Gastrocnemius medialis (tissue), 4 donors: ENCODE measurements at places on chromosomes 16 and 17.

DNA sequence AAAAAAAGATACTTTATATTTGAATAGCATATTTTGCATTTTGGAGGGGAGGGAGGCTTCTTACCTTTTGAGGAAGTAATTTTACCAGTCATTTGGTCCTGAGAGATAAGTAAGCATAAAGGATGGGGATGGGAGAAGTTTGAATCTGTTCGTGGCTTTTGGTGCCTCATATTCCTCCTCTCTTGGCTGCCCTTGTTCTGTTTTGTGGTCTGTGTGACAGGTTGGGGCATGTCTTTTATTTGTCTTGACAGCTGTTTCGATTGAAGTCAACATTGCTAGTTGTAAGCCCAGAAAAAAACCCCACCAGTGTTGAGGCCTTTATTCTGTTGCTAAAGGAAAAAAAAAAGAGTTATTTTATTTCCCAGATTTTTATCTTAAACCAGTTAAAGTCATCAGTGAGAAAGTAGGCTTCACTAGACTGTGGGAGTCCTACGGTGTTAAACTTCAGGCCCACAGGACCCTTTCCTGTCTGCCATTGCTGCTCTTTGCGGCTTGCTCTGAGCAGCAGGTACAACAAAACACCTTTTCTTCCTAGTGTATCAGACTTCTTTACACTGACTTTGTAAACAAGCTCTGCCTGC, 11.4 kb downstream of the SLC7A6 start:
- DNase-seq = no peak

DNA sequence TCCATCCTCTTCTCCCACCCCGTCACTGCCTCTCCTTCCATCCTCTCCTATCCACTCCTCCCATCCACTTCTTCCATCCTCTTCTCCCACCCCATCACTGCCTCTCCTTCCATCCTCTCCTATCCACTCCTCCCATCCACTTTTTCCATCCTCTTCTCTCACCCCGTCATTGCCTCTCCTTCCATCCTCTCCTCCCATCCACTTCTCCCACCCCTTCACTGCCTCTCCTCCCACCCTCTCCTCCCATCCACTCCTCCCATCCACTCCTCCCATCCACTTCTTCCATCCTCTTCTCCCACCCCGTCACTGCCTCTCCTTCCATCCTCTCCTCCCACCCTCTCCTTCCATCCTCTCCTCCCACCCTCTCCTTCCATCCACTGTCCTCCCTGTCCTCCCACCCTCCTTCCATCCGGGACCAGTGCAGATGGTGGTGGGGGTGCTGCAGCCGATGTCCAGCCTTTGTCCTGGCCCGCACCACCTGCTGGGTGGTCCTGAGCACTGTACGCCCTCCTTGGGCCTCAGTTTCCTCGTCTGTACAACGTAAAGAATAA, 1.1 kb downstream of the WFIKKN1 start:
- no peak for DNase-seq

DNA sequence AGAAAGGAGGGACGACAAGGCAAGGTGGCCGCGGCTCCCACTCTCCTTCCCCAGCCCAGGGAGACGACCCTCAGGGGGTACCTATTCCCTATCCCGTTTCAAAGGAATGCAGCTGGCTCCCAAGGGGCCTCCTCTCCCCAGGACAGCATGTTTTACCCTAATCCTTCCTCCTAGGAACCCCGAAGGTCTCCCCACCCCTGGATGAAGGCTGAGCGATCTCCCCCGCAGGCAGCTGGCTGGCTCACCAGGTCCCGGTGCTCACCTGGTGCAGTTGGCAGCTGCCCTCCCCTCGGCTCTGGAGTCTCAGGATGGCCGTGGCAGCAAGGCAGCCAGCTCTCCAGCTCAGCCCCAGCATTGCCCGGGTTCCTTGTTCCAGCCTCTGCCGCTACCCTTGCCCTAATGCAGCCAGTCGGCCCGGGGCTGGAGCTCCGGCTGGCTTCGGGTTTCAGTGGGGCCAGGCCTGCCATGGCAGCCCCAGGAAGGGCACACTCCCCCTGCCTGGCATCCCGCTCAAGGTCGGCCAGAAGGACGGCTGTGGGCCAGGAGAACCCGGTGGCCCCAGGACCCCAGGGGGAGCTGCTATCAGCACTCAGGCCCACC, 4.6 kb downstream of the CLUH start:
- DNase-seq = no peak

DNA sequence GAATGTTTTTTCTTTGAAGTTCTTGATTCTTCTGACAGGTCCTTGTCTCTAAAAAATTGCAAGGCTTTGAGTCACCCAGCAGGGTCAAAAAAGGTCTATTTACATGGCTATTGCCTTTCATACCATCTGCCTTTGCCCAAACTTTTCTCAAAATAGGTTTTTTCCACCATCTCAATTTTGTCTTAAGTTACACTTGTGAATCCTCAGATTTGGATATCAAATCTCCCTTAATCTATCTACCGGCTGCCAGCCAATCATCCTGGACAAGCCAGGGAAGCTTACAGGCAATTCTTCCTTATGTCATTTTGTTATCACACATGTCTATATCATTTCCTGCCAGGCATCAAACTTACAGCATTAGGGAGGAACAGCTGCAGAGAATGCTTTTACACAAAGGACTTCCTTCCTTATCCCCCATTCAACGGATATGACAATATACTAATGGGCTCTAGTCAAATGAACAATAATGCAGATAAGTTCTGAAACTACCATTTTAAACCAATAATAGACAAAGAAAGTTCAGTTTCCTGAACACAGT, 104.1 kb upstream of the CORO6 start:
- no peak for DNase-seq

DNA sequence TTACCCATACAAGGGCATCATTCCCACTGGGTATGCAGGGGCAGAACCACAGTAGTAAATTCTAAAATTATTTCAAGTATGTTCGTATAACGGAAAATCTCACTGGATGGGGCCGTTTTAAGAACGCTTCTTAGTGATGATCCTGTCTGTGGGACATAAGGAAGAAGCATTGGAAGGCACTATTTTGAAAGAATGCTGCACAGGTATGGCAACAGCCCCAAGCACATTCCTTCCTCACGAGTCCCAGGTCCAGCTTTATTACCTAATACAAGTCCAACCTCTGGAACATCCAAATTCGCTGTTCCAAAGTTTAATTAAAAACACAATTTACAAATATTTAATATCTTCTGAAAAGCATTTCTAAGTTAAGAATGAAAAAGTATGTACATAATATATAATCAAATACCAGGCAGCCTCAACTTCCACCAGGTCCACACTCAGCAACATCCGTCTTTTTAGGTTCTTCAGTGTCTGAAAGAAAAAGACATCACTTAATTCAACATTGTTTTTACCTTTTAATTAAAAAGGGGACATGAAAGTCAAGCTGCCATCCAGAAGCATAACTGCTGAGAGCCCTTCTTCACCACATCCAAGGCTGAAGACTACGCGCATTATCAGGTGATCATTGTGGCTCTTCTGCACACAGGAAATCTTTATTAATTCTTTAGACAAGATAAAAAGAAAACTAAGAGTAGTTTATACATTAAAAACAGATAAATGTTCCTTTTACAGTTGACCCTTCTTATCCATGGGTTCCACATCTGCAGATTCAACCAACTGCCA, 49.8 kb downstream of the BRD7 start:
- DNase-seq = no peak

DNA sequence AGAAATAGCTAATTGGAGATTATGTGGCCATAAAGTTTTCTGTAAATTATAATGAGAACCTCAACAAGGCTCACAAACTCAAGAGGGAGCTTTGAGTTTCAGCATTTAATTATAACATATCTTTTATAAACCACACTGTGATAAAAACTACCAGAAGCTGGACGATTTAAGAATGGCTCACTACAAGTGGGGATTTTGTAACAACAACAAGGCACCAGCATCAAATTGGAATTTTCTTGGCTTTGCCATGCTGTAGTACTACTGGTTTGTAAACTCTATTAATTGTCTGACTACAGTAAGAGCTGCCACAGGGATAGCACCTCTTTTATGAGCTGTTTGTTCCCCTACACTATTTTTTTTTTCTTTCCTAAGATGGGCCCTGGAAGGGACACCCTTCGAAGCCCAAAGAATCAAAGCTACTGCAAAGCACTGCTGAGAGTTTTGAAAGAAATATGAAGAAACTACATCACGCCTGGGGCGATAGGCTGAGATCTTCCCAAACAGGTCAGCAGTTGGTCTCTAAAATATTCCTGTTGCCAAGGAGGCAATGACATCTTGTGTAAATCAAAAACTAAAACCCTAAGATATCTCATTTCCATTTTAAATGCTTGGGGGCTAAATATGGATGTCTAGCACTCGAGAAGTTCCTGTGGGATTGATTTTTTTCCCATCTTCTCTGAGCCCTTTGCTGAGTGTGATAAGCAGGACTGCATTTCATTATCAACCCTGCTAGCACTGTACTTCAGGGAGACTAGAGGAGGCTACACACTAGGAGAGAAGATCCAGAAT, 40.9 kb downstream of the SKAP1 start:
- DNase-seq = no peak

DNA sequence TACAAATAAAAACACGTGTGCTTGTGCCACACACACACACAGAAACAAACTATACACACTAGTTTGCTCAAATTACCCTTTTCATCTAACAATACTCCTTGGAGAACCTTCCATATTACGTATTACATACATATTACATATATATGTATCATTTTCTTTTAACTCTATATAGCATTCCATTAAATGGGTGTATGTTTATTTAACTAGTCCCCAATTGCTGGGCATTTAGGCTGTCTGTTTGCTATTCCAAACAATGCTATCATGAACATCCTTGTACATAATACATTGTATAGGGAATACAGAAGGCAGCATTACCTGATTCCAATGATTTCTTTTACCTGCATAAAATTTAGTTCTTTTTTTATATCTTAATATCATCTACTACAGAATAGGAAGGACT, 73.1 kb downstream of the SKAP1 start:
- DNase-seq = no peak

GRCh38 chr17:76567634-76568432, 17.8 kb downstream of the ST6GALNAC2 start:
- peak; percentile 60 for DNase-seq

DNA sequence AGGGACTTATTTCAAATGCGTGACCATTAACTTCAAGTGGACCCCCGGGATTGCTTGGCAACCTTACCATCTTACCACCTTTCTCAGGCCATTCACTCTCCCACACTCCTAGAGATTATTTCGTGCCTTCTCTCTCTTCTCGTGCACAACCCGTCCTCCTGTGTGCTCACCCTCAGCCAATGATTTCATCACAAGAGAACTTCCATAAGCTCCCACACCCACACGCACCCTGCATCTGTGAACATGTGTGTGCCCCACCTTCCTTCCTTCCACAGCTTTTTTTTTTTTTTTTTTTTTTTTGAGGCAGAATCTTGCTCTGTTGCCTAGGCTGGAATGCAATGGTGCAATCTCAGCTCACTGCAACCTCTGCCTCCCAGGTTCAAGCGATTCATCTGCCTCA, 27.4 kb upstream of the CDH3 start:
- DNase-seq = no peak
